ENCODE measurements at places on chromosomes 6 and 20.

DNA sequence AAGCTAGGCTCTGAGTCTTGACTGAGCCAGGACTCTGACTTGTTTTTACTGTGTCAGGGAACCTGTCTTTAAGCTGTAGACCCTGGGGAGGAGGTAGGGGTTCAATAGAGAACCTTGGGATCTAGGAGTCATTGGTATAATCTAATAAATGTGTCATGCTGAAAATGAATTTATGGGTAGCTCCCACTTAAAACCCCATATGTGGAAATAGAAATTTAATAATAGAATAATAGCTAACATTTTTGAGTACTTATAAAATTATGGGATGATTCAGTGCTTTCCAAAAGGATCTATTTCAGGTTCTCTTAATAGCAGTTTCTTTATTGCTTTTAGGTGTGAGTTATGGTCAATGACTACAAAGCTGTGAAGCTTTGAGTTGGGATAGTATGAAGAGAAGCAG, 41.7 kb downstream of the CTNNBL1 start:
- no peak for DNase-seq

GRCh38 chr6:145608850-145609249, 126.5 kb downstream of the EPM2A start:
- no peak for DNase-seq

GRCh38 chr20:5180933-5181332, 54.1 kb downstream of the CDS2 start:
- DNase-seq: no peak

DNA sequence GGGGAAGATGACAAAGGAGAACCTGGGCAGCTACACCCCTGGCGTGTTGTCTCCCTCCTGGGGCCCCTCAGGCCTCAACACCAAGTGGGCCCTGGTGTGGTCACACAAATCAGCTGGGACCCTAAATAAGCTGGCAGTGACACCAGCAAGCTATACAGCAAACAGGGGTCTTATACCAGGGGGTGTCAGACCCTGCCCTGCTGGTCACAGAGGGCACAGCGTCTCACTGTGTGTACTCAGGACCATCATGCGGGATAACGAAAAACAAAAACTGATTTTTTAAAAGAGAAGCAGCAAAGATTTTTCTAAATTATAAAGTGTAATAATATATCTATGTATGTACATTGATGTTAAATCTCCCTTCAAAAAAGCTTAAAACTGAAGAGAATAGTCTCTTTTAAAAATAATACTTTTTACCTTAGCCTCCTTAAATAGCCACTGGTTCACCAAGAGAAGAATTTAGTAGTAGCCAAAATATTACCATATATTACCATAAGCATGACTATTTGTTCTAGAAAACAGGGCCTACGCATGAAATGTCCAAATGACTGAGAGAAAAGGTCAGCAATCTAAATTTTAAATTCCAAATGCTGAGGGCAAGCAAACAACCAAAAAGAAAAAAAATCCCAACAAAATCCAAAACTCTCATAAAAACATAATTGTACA, 220.4 kb downstream of the KIF16B start:
- DNase-seq: no peak

- no peak for DNase-seq
These were observed 72.2 kb downstream of the RPP40 start for GRCh38 chr6:4931530-4932227.

DNA sequence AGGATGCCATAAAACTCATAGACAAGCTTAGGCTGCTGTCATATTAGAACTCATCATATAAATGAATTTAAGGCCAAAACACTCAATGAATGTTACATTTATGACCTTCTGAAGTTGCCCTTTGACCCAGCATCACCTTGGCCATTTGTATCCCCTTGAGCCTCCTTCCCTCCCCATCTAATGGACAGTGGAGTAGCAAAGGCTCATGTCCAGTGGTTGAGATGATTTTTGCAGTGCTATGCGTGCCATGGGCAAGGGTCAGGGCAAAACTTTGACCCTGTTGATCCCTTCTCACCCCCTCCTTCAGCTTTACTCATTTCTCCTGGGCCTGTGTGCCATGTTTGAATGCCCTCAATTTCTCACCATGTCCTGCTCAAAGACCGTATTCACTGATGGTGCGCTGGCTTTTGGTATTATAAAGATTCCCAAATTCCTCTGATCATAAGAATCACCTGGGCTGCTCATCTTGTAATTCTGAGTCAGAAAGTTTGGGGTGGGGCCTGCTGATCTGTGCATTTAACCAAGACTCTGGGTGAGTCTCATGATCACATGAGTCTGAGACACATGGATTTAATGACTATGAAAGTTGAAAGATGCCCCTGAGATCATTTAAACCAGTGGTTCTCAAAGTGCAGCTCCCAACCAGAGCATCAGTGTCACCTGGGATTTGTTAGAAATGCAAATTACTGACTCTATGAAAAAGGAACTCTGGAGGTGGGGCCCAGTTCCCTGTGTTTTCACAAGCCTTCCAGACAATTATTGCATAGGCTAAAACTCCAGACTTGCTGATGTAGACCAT, 57.5 kb upstream of the IL20RA start:
- no peak for DNase-seq

GRCh38 chr6:16146028-16146427, 17.1 kb downstream of the MYLIP start:
- DNase-seq: no peak

GRCh38 chr6:41442800-41443501, 103.2 kb upstream of the FOXP4 start:
- DNase-seq: no peak

GRCh38 chr6:164167873-164168405, 753.4 kb downstream of the QKI start:
- DNase-seq: no peak

DNA sequence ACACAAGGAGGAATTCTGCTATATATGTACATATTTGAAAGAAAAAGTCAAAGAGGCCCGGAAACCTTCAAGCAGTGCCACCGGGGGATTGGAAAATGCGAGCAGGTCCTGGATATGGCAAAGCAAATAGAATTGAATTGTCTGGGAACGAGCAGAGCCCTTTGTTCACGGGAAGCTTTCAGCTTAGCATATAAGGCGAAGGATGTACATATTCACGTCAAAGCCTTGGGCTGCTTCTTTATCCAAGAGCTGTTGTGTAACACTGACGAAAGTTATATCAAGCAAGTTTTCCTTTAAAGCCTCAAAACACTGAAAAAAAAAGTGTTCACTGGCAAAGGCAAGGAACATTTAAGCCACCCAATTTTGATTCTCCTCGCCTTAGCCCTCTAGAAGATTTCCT, 171.0 kb downstream of the GPX5 start:
- no peak for DNase-seq

- DNase-seq: peak; percentile 59
These were observed 45.6 kb upstream of the RAB23 start for GRCh38 chr6:57267586-57268293.

GRCh38 chr6:143336446-143337152, 113.9 kb downstream of the ADAT2 start:
- no peak for DNase-seq

DNA sequence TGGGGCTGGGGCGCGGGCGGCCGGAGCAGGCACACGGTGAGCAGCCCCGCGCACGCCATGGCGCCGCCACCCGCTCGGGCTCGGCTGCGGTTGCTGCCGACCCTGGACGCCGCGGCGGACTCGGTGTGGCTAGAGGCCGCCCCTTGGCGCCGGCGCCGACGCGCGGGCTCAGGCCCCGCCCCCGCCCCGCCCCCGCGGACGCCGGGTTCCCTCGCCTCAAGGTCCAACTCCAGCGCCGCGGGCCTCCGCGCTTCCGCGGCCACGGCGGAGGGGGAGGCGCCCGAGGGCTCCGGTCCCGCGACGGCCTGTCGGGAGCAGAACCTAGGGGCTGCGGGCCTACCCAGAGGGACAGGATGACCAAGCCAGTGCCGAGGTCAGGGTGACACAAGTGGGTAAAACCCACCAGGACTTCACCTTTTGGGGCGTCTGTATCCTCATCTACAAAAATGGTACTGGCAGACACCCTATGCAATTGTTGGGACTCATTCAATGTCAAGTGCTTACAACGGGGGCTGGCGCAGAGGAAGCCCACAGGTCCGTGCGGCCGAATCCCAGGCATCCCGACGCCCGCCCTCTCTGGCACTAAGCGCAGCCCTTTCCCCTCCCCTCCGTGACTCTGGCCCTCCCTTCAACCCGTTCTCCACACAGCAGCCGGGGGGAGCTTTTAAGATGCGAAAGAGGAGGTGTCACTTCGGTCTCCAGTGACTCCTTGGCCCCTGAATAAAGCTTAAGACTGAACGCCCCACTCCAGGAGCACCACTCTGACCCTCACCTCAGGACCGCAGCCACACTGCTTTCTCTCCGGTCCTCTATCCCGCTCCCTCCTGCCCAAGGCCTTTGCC, at the start of gene NECAB3:
Gene NECAB3 (minus strand): TSS at position 135 of the 842 bp plus-strand sequence. CDS start 76 bp downstream, at position 59.
- DNase-seq: peak; percentile 94

All from suppressor macrophage (primary cell).